Heart left ventricle (tissue), 16 donors: ENCODE measurements at places on chromosomes 13 and 19.

DNA sequence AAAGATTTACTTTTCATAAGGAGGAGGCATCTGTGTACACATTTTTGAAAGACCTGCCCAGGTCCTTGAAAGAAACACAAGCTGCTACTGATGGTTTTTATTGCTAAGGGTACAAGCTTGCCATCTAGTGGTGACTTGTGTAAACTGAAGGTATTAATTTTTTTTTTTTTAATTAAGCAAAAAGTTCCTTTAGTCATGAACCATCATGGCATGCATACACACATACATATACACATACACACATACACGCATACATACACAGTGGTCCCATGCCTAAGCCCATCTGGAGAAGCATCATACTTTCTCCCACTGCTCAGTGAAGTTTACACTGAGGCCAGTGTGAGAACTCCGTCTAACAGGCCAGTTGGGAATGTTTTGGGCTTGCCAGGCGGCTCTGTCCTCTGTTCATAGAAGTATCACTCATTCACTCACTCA, 312.5 kb downstream of the DCLK1 start:
- no peak for DNase-seq

- DNase-seq = no peak
Measured at GRCh38 chr19:54030895-54031586, 32.7 kb downstream of the VSTM1 start.

- no peak for DNase-seq
Measured at GRCh38 chr13:103356226-103356864, 290.1 kb upstream of the SLC10A2 start.

- DNase-seq = no peak
Measured at GRCh38 chr19:18475004-18475453, 37.1 kb upstream of the ISYNA1 start.

GRCh38 chr19:275000-275399, 16.2 kb downstream of the PLPP2 start:
- no peak for DNase-seq

DNA sequence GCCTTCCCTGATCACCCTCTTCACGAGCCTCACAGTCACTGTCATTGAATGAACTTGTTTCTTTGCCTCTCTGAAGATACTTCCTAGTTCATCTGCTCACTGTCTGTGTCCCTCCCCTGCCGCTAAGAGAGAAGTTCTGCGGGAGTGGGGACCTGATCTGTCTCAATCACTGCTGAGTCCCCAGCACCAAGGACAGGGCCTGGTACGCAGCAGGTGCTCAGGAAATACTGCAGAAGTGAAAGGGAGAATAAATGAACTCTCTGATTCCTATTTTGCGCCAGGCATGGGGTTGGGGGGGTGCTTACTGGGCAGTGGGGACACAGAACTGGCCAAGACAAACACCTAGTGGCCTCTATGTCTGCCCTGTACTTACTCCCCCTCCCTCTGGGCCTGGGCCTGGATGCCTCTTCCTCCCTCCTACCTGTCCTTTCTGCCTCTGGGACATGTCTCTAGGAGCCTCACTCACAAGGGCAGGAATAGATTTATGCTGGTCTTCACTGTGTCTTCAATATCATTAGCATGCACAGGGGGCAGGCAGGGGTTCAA, 17.5 kb downstream of the FCGBP start:
- no peak for DNase-seq

- DNase-seq = no peak
Measured at GRCh38 chr19:45472563-45473366, 5.0 kb downstream of the FOSB start.

GRCh38 chr19:6686628-6686975, 16.6 kb upstream of the TNFSF14 start:
- no peak for DNase-seq

DNA sequence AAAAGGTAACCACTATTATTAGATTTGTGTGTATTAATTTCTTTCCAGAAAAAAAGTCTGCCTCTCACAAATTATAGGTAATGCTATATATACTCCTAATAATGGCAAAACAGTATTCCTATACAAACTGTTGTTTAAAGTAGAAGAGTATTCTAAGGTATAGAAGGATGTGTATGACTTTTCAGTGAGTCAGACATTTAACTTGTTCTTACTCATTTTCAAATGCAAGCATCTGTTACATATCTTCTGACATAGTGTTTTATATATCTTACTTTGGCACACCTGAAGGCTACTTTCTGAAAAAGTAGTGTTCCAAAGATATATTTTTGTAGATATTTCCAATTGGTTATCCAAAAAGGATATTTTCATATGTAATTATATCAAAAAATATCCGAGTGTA, 3.5 kb upstream of the SLITRK5 start:
- DNase-seq = no peak

GRCh38 chr13:30019648-30020626, 169.5 kb upstream of the UBL3 start:
- DNase-seq = no peak

GRCh38 chr13:41699759-41700158, 242.4 kb downstream of the RGCC start:
- no peak for DNase-seq

- DNase-seq = no peak
Measured at GRCh38 chr13:43574605-43575004, 212.2 kb downstream of the ENOX1 start.

DNA sequence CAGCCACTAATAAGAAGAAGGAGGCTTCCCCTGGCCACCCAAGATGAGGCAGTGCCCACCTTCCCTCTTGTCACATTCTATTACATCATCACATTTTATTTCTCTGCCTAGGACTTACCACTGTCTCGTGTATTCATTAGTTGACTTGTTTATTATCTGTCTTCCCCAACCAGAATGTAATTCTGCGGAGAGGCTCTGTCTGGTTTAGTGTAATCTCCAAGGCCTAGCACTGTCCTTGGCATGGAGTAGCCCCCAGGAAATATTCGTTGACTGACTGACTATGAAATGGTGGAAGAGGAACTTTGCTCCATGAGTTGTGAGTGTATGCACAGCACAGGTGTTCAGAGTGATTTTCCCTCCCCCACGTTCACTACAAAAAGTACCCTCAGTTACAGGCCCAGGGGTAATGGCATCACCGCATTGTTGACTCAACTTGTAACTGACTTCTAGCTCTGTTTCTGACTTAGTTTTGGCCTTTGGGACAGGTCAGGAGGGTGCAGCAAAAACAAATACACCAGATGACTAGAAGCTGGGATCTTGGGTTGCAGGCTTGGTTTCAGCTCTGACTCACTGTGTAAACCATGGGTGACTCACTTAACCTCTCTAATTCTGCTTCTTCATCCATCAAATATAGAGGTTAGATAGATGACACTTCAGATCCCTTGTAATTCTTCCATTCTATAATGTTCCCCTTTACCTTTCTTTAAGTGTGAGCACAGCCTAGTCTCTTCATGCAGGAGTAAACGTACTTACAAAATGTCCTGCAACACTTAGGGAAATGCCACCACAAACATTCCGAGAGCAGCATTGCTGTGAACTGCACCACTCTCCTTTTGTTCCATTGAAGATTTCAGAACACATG, 229.7 kb downstream of the KCNRG start:
- DNase-seq = no peak

- DNase-seq = no peak
Measured at GRCh38 chr13:91331047-91331915, 16.2 kb upstream of the MIR17HG start.

- DNase-seq = no peak
Measured at GRCh38 chr13:19927117-19927748, 31.3 kb upstream of the ZMYM2 start.

DNA sequence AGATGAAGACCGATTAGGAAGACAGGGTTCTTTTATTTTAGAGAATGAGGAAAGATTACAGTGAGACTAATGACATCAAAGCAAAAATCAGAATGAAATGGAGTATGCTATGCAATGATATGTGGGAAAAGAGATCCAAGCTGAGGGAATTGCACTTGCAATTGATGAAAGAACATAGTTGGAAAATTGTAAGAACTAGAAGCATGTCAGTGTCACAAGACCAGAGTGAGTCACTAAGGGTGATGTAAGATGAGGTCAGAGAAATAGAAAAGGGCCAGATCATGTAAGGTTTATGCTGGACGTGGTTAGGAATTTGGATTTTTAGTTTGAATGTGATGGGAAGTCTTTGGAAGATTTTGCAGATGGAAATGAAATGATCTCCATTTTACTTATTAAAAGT, 1937.3 kb downstream of the OLFM4 start:
- no peak for DNase-seq
